Thoracic aorta (tissue), 2 donors: ENCODE measurements at places on chromosomes 16 and 17.

- no peak for DNase-seq
- no peak overlapping the region for H3K4me3 ChIP-seq
- H3K36me3 ChIP-seq: no peaks in the 10 kb centered on the region
- no peak overlapping the region for H3K27ac ChIP-seq
- no peaks in the 10 kb centered on the region for H3K27me3 ChIP-seq
Observed at GRCh38 chr16:17105239-17105797, 365.4 kb downstream of the XYLT1 start.

DNA sequence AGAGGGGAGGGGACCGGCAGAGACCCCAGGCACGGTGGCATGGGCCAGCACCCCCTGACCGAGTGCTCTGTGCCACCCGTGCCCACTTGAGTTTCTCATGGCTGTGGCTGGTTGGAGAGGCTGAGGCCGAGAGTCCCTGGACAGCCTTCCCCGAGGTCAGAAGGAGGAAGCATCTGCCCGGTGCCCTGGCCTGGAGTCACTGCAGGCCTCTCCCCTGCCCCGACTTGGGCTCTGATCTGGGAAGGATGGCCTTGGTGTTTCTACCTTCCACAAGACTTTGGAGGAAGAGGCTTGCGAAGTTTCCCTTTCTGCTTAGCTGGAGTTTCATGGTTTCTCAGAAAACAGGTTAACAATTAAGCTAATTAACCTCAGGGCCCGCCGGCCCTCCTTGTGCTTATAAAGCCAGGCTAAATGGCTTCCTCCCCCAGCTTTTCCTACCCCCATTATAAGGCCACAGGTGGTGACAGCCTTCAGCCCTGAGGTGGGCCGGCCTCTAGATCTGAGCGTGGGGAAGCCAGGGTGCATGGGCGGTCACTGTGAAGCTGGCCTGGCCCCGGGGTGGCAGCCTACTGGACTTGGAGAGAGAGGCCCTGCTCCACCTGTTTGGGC is 17.3 kb downstream of the LLGL2 start:
- no peaks in the 10 kb centered on the region for H3K36me3 ChIP-seq
- no peak for DNase-seq
- no peak overlapping the region for H3K27ac ChIP-seq
- no peaks in the 10 kb centered on the region for H3K27me3 ChIP-seq
- no peak overlapping the region for H3K4me3 ChIP-seq

GRCh38 chr16:29232811-29233704 is 173.5 kb downstream of the NPIPB11 start:
- H3K27me3 ChIP-seq: no peaks in the 10 kb centered on the region
- H3K4me3 ChIP-seq: no peak overlapping the region
- no peak for DNase-seq
- no peaks in the 10 kb centered on the region for H3K4me1 ChIP-seq
- H3K36me3 ChIP-seq: no peaks in the 10 kb centered on the region

- H3K4me3 ChIP-seq: no peak overlapping the region
- H3K4me1 ChIP-seq: no peaks in the 10 kb centered on the region
- H3K27me3 ChIP-seq: no peaks in the 10 kb centered on the region
- no peak overlapping the region for H3K27ac ChIP-seq
- no peaks in the 10 kb centered on the region for H3K36me3 ChIP-seq
Observed at GRCh38 chr17:59520251-59520650, 45.2 kb upstream of the DHX40 start.

DNA sequence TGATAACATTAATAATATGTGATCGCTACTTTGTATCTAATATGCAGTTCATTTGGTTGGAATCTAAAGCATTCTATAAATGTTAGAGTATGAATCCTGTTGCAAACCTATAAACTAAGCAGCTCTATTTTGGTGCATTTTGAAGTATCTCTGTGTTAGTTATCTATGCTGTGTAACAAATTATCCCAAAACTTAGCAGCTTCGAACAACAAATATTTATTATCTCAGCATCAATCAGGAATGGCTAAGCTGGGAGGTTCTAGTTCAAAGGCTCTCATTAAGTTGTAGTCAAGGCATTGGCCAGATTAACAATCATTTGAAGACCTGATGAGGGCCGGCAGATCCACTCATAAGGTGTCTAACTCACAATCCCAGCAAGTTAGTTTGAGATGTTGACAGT is 10.1 kb upstream of the MSI2 start:
- no peak overlapping the region for H3K27ac ChIP-seq
- no peaks in the 10 kb centered on the region for H3K36me3 ChIP-seq
- no peaks in the 10 kb centered on the region for H3K27me3 ChIP-seq

GRCh38 chr16:2777903-2778629 is 986 bp upstream of the ELOB start:
- H3K4me1 ChIP-seq: peaks cover 13% of the 10 kb centered on the region
- peaks cover 15% of the 10 kb centered on the region for H3K36me3 ChIP-seq
- DNase-seq: no peak
- H3K4me3 ChIP-seq: peak overlapping the region; percentile 92
- H3K27me3 ChIP-seq: no peaks in the 10 kb centered on the region
- peak overlapping the region; percentile 100 for H3K27ac ChIP-seq

- H3K36me3 ChIP-seq: no peaks in the 10 kb centered on the region
- no peak overlapping the region for H3K4me3 ChIP-seq
- no peak overlapping the region for H3K27ac ChIP-seq
- H3K27me3 ChIP-seq: no peaks in the 10 kb centered on the region
- H3K4me1 ChIP-seq: peaks cover 15% of the 10 kb centered on the region
Observed at GRCh38 chr17:63991611-63992010, 6.5 kb upstream of the PRR29 start.

GRCh38 chr16:51134269-51134812 is 16.7 kb downstream of the SALL1 start:
- no peak for DNase-seq
- no peaks in the 10 kb centered on the region for H3K36me3 ChIP-seq
- H3K27me3 ChIP-seq: no peaks in the 10 kb centered on the region
- no peak overlapping the region for H3K27ac ChIP-seq

DNA sequence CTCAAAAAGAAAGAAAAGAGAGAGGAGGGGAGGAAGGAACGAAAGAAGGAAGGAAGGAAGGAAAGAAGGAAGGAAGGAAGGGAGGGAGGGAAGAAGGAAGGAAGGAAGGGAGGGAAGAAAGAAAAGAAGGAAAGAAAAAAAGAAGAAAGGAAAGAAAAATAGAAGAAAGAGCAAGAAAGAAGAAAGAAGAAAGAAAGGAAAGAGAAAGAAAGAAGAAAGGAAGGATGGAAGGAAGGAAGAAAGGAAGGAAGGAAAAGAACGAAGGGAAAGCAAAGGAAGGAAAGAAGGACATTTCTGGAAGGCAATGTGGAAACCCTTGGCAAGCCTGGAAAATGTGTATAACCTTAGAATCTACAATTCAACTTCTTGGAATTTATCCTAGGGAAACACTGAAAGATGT is 150.4 kb upstream of the LHX1 start:
- no peak overlapping the region for H3K27ac ChIP-seq
- no peaks in the 10 kb centered on the region for H3K27me3 ChIP-seq
- H3K4me3 ChIP-seq: no peak overlapping the region
- no peak for DNase-seq

GRCh38 chr17:81385320-81386111 is 9.7 kb upstream of the BAHCC1 start:
- peaks cover 29% of the 10 kb centered on the region for H3K4me1 ChIP-seq
- DNase-seq: no peak
- no peaks in the 10 kb centered on the region for H3K36me3 ChIP-seq

GRCh38 chr16:12089492-12090150 is 113.1 kb downstream of the SNX29 start:
- peak overlapping the region; percentile 61 for H3K4me3 ChIP-seq
- no peaks in the 10 kb centered on the region for H3K27me3 ChIP-seq
- H3K4me1 ChIP-seq: peaks cover 4% of the 10 kb centered on the region
- no peaks in the 10 kb centered on the region for H3K36me3 ChIP-seq
- H3K27ac ChIP-seq: peak overlapping the region; percentile 11
- peak; percentile 40 for DNase-seq

GRCh38 chr16:88408561-88409142 is 25.9 kb downstream of the ZNF469 start:
- peaks cover 5% of the 10 kb centered on the region for H3K4me1 ChIP-seq
- no peak overlapping the region for H3K27ac ChIP-seq
- no peaks in the 10 kb centered on the region for H3K27me3 ChIP-seq

DNA sequence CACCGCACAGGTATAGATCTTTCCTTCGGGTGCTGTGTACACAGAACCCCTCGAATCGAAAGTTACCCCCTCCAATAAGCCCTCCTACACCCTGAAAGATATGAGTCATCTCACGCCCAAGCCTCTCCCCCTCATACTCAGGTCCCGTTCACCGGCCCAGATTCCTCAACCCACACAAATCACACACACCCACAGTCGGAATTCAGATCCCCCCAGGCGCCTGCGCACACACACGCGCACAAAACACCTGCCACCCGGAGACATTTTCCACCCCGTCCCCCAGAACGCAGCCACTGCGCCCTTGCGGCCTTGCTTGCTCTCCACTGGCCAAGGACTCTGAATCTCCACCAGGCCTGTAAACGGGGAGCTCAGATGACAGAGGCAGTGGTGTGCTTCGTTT is 4.9 kb downstream of the JPH3 start:
- H3K36me3 ChIP-seq: no peaks in the 10 kb centered on the region
- no peaks in the 10 kb centered on the region for H3K27me3 ChIP-seq
- H3K4me3 ChIP-seq: no peak overlapping the region
- H3K27ac ChIP-seq: no peak overlapping the region
- no peak for DNase-seq

DNA sequence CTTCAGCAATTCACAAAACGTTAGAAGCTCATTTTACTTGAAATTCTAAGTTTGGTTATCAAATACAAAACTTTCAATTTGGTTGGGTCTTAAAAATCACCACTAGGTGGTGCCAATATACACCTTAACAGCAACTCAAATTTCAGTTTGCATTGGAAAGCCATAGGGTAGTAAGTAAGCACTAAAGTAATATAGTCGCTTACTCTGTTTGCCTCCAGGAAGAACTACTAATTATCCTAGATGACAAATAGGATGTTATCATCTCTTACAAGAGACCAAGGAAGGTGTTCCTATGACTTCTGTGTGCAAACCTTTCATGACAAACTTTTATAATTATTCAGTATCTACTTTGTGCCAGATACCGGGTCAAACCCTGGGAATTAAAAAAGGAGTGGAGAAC is 93.3 kb downstream of the MYO1D start:
- H3K4me3 ChIP-seq: no peak overlapping the region
- H3K36me3 ChIP-seq: no peaks in the 10 kb centered on the region
- H3K27ac ChIP-seq: peak overlapping the region; percentile 30
- peaks cover 5% of the 10 kb centered on the region for H3K4me1 ChIP-seq
- DNase-seq: no peak

- H3K4me1 ChIP-seq: no peaks in the 10 kb centered on the region
- no peaks in the 10 kb centered on the region for H3K36me3 ChIP-seq
- no peaks in the 10 kb centered on the region for H3K27me3 ChIP-seq
- no peak for DNase-seq
Observed at GRCh38 chr17:50890675-50891516, 24.7 kb upstream of the TOB1 start.

DNA sequence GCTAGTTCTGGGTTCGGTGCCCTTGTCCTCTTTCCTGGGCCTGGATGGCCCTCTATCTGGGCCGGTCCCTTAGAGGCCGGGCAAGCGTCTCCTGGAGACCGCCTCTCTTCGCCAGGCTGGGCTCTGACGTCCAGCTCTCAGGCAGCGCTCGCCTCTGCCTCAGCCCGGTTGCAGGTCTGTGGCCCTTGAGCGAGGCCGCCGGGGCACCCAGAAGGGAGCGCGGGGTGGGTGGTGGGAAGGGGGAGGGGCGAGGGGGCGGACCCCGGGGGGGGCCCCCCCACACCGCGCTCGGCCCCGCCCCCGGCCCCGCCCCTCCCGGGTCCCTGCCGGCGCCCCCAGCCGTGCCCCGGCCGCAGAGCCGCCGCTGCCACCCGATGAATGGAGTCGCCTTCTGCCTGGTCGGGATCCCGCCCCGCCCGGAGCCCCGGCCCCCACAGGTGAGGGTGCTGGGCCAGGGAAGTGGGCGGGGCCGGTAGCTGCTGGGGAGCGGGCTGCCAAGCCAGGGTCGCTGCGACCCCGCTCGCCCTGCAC is at the start of gene ARHGAP23:
TSS of gene ARHGAP23 (plus strand) at position 353 of the 531 bp plus-strand sequence. CDS start at position 375, 22 bp downstream.
- DNase-seq: no peak
- H3K4me3 ChIP-seq: peak within 1 kb of the TSS; percentile 98

DNA sequence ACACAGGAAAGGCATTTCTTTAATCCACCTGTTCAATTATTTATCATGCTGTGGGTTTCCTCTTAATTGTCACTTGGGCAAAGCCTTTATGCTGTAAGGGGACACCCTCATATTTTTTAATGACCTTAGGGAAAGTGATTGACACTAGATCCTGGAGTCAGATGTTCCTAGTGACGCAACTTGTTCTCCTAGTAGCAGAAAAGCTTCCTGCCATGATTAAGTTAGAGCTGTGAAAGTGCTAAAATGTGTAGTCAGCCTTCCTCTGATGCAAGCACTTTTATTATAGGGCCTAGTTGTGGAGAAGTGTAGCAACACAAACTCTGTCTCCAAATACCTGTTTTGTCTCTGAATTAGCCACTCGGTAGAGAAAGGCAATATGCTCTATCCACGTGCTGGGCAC is 12.3 kb downstream of the TMEM100 start:
- peak overlapping the region; percentile 41 for H3K27ac ChIP-seq
- no peak for DNase-seq
- H3K36me3 ChIP-seq: no peaks in the 10 kb centered on the region
- H3K4me1 ChIP-seq: peaks cover 25% of the 10 kb centered on the region
- H3K4me3 ChIP-seq: no peak overlapping the region

DNA sequence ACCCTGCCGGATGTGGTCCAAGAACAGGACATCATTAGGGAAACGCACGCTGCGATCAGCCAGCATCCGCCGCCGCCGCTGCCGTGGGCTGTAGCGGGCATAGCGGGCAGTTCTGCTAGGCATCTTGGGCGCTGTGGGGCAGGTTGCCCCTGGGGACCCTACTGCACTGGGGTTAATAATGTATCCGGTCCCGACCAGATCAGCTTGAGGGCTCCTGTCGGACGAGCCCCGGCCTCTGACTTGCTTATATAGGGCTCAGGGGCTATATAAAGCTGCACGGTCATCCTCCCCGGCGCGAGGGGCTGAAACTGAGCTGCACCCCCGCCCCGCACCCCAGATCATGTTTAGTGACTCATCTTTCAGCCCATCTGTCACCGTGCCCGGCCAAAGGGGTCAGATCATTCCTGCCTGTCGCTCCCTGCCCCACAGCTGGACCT is at the start of gene PPP1R27:
TSS of gene PPP1R27 (minus strand) at position 220 of the 437 bp plus-strand sequence. CDS start at position 123, 97 bp downstream.
- H3K27ac ChIP-seq: no peak within 1 kb of the TSS
- H3K27me3 ChIP-seq: no peaks in the 10 kb centered on the region
- H3K4me3 ChIP-seq: peak within 1 kb of the TSS; percentile 92
- no peaks in the 10 kb centered on the region for H3K36me3 ChIP-seq
- H3K4me1 ChIP-seq: peaks cover 15% of the 10 kb centered on the region
